ENCODE measurements at places on chromosomes 11 and 22. TPM values are rescaled to one million over a fixed set of nuclear protein-coding genes. Genes with fewer than 3 reads are reported as not detected.

DNA sequence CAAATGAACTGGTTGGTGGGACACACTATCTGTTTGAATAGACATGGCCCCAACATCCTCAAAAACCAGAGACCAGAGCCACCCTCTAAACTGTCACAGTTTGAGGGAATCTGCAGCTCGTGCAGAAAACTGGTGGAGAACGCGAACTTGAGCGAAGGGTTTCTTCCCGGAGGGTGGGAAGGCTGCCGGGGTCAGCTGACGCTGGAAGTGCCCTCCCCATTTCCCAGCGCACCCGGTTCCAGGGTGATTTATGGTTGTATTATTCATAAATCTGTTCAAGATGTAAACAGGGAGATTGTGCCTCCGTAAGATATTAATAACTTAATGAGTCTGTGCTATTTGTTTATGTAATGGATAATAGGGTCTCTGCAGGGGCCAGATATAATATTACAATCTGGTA, 1396.7 kb downstream of the BRD1 start:
- no peak for DNase-seq

Gene OR5D13
- not detected for total RNA-seq

DNA sequence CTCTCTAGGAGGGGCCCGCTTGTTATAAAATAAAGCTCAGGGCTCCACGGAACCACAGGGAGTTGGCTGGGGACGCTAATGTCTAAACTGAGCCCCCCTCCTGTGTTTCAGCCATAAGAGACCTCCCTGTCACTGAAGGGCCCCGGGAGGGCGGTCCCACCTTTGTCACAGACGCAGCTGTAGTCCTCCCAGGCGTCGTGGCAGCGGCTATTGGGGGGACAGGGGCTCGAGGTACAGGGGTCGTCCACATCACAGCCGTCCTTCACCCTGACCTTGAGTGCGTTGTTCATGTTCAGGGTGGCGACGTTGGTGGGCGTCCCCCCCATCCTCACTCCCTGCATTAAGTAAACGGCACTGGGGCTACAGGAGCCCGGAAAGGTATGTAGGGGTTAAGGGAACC, 62.0 kb downstream of the TRMU start:
- DNase-seq, result no peak

DNA sequence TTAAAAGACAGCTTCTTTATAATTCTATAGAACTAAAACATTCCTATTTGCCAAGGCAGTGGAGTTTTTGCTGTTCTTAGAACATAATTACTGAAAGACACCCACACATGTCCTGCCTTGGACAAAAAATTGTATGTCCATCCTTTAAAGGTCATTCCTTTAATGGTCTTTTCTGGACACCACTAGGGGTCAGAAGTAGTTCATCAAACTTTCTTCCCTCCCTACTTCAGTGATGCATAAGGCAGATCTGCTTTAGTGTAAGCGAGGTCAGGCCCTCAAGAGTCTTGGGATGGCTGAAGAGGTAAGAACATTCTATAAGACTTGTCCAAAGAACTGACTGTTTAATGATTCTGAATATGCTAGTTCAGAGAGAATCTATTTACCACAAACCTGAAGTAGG, 4.3 kb upstream of the OR51V1 start:
- peak; percentile 80 for DNase-seq

- DNase-seq, result no peak
Observed at GRCh38 chr22:40313007-40313406, 33.3 kb upstream of the ADSL start.

- no peak for DNase-seq
Observed at GRCh38 chr22:44848296-44848741, 95.9 kb downstream of the ARHGAP8 start.

DNA sequence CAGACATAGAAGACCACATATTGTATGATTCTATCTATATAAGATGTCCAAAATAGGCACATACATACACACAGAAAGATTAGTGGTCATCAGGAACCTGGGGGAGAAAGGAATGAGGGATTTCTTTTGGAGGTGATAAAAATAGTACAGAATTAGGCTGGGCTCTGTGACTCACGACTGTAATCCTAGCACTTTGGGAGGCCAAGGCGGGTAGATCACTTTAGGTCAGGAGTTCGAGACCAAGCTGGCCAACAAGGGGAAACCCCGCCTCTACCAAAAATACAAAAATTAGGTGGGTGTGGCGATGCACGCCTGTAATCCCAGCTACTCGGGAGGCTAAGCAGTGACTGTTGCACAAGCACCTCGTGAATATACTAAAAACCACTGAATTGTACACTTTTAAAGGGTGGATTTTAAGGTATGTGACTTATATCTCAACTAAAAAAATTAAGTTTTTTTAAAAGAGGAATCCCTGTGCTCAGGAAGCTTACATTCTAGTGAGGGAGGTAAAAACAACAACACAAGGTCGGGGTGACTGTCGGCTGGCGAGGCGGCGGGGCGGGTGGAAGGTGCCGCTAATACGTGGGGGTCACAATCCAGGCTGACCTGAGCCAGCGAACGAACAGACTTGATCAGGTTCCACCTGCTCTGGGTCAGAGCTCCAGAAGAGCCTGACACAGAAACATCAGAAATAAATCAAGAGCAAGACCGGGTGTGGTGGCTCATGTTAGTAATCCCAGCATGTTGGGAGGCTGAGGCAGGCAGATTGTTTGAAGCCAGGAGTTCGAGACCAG, 25.3 kb upstream of the TESMIN start:
- no peak for DNase-seq

GRCh38 chr11:124756753-124757227, 4.7 kb upstream of the VSIG2 start:
- no peak for DNase-seq

GRCh38 chr11:9231848-9232177, 33.3 kb downstream of the DENND5A start:
- peak; percentile 47 for DNase-seq

Data from M059J (cell line).